ENCODE measurements at places on chromosomes 7 and 10.

GRCh38 chr10:109977382-109977806 lies 30.4 kb upstream of the ADD3 start:
- DNase-seq = no peak

- DNase-seq = no peak
Measured at GRCh38 chr7:100093054-100093453, 4.3 kb downstream of the COPS6 start.

DNA sequence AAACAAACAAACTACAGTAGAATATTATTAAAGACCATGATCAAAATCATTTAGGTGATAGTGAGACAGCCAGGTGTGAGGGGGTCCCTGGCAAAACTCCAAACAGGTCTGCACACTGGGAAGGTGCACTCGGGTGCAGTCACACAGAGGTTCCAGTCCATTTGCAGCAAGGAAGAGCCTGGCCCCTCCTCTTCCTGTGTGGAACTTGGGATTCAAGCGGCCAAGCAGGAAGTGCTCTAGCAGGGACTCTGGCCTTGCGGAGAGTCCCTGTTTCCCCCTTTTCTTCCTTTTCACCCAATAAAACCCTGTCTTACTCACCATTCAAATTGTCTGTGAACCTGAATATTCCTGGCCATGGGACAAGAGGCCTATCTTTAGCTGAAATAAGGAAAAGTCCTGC lies 181.8 kb downstream of the LRRTM3 start:
- no peak for DNase-seq

GRCh38 chr10:25451401-25451800 lies 276.6 kb downstream of the GPR158 start:
- DNase-seq = no peak

- DNase-seq = no peak
Measured at GRCh38 chr7:90311175-90311574, 9.9 kb downstream of the FAM237B start.

GRCh38 chr7:108584211-108584610 lies 14.5 kb downstream of the DNAJB9 start:
- DNase-seq = no peak

- DNase-seq = peak; percentile 91
Measured at GRCh38 chr7:135170274-135170997, at the start of gene CYREN. CYREN (minus strand) TSS chr7:135170707; CDS start chr7:135168922, 1,785 bp downstream.

DNA sequence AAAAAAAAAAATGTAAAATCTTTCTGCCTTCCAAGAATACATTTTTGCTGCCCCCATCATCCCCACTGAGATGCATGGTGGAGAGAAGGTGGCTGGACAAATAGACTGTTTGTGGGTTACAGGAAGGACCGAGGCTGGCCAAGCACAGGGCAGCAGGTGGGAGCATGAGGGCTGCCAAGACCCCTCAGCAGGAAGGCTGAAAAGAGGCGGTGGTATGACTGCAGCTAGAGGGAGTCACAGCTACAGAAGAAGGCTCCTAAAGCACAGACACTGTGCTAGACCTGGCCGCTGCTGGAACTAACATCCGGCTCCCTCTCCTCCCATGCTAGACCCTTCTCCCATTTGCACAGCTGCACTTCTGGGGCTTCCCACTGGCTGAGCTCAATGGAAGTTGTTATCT lies 289.6 kb downstream of the TCERG1L start:
- no peak for DNase-seq

- DNase-seq = no peak
Measured at GRCh38 chr10:99779335-99779734, 3.1 kb upstream of the ABCC2 start.

GRCh38 chr10:87829986-87830729 lies 12.1 kb upstream of the ATAD1 start:
- DNase-seq = no peak

- DNase-seq = no peak
Measured at GRCh38 chr7:30206491-30206890, 71.7 kb downstream of the MTURN start.

GRCh38 chr10:116698364-116698763 lies 44.0 kb downstream of the HSPA12A start:
- DNase-seq = no peak

DNA sequence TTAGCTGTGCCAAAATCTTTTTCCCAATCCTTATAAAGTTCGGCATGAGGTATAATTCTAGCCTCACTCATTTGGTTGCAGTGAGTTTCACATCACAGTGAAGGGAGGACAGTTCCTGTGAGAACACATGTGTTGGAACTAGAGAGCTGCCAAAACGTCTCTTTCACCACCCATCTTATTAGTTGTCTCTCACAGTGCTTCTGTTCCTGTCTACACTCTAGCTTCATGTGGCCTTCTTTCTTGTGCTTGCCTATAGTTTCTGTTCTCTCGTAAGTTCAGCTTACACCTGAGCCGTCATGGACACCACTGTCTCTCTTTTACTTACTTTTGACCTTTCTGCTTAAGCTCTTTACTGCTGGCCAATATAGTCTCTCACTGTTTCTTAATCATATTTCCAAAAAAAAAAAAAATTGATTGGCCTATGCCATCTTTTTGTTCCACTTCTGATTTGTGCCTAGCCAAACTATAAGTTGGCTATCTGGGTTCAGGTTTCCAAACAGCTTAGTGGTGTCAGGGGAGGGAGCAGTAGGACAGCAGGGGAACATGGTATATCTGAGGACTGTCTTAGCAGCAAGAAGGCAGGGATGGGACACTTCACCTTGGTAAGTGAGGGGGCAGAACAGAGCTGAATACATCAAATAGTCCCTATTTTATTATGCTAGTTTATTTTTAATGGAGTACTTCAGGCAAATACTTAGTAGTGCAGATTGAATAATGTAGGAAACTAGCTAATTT lies 38.0 kb downstream of the ZNRF2 start:
- DNase-seq = peak; percentile 27

- DNase-seq = no peak
Measured at GRCh38 chr10:92130622-92131274, 160.1 kb downstream of the CPEB3 start.

DNA sequence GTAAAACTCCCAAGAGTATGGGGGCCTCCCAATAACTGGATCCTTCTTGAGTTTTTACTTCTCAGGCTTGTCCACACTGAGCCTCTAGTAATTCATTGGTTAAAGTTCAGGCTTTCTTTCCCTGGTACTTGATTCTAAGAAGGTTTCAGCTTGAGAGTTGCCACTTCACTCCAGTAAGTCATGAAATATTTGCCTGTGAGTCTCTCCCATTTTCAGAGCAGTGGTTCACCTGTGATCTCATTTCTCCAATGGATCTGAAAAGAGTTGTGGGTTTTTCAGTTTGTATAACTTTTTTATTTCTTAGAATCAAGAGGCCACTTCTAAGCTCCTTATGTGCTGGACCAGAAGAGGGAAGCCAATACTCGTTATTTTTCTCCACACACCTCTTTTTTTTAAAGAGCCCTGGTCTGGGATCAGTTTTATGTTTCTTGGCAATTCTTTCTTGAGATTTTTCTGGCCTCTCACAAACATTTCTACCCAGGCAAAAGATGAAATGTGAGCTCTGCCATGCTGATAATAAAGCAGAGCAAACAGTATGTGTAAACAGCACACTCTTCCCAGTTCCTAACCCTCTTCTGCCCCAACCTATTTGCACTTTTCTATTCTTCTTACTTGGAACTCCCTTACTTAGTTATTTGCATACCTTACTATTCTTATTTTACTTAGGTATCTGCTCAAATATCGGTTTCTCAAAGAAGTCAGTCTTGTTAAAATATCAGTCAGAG lies 983.4 kb downstream of the CCSER2 start:
- DNase-seq = no peak

DNA sequence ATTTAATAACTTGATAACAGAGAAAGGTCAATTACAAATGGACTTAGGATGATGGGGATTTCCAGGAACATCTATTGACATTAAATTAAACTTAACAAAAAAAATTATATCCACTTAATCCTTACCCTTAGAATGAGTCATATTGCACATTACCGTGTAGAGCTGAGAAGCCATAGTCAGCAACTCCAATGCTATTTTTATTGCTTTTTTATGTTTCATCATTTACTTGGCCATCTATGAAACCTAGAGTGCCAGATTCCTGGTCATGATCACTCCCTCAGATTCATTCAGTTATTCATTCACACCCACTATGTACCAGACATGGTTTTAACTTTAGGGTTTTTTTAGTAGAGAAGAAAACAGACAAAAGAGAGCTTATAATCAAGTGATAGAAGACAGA lies 1180.4 kb downstream of the CNTNAP2 start:
- no peak for DNase-seq

DNA sequence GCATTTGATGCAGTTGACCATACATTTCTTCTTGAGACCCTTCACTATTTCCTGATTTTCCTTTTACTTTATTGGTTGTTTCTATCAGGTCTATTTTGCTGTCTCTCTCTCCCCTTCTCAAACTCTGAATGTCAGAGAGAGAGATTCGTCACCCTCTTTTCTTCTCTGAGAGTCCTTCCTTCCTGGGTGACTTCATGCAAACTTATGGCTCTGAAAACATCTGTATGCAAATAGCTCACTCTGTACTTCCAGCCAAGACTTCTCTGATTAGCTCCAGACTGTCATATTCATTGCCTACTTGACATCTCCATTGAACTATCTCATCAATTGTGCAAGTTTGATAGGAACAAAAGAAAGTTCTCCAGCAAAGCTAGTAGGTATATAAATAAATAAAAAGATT lies 191.7 kb upstream of the KLF6 start:
- DNase-seq = peak; percentile 7

DNA sequence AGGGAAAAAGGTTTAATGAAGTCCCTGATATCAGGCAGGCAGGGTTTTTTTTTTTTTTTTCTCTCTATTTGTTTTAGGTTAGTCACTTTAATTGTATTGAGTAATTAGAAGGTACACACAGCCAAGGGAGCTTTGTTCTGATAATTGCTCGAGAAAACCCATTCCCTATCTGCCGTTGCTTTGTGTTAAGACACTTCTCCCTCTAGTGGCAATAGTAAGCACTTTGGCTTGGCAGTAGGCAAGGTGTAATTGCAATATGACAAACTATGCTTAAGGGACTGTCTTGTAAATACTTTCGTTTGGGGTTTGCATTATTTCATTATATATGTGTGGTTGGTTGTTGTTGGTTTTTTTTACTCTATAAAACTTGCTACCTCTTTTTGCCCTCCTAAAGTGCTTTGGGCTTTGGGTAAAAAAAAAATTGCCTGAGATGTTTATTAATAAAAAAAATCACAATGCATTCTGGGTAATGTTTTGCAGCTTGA lies 113.4 kb downstream of the BTRC start:
- DNase-seq = peak; percentile 25

DNA sequence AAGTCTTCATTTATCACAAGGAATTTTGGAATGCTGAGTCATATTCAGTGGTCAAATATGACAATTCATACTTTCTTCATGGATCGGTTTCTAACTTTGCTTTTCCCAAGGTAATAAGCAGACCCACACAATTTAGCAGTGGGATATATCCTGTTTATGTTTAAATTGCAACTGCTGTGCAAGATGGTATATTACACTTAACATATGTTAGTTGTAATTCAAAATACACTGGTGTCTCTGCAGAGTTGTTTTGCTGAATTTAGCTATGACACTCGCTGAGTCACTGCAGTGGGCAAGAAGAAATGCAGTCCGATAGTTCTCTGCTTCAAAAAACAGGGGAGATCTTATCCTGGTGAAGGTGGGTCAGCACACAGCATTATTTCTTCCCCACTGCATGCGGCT lies 194.8 kb upstream of the PTN start:
- no peak for DNase-seq

DNA sequence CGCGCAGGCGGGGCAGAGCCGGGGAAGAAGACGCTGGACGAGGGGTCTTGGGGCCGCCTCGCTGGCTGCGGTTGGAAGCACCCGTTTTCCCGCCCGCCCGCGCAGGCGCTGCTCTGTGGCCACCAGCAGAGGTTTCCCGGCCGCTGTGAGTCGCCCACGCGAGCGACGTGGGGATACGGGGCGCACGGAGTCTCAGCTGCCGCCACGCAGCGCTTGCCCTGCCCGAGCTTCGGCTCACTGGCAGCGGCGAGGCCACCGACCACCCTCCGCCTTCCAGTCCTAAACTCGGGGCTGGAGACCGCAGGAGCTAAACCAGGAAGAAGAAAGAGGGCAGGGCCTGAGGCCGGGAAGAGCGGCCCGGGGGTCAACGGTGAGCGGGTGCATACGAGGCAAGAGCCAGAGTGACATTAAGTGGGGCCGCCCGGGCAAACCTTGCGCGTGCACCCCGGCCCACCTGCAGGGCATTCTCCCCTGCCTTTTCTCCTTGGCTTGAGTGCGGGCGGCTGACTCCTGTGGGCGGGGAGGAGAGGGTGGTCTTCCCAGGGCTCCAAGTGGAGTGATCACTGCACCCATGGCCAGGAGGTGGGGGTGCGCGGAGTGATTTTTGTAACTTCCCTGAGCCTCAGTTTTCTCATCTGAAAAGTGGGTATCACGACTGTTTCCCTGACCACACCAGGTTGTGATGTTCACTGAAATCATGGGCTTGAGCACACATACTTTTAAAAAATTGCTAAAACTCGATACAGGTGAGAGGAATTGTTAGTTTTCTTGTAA lies 7.1 kb upstream of the EMX2 start:
- no peak for DNase-seq

GRCh38 chr7:51315393-51316261 lies 982 bp downstream of the COBL start:
- no peak for DNase-seq

- DNase-seq = no peak
Measured at GRCh38 chr10:91214911-91215310, 5.6 kb upstream of the PCGF5 start.

GRCh38 chr10:86366902-86367151 lies 232 bp upstream of the GRID1 start:
- DNase-seq = no peak

DNA sequence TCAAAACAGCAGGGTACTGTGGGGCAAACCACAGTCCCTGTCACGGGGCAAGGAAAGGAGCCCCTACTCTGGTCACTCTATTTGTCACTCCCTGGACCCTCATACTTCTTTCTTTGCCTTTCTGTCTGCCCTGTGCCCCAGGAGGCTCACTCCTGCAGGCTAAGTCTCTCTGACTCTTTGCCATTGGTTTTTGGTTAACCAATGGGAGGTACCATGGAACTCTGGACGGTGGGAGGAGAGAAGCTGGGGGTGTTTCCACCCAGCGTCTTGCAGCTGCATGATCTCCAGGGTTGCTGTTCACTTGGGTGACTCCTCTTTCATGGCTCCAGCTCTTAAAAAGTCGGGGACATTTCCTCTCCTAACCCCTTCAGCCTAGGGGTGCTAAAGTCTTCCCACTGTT lies 15.4 kb upstream of the EIF5AL1 start:
- DNase-seq = no peak

GRCh38 chr10:110739811-110740271 lies 95.7 kb downstream of the RBM20 start:
- peak; percentile 40 for DNase-seq

DNA sequence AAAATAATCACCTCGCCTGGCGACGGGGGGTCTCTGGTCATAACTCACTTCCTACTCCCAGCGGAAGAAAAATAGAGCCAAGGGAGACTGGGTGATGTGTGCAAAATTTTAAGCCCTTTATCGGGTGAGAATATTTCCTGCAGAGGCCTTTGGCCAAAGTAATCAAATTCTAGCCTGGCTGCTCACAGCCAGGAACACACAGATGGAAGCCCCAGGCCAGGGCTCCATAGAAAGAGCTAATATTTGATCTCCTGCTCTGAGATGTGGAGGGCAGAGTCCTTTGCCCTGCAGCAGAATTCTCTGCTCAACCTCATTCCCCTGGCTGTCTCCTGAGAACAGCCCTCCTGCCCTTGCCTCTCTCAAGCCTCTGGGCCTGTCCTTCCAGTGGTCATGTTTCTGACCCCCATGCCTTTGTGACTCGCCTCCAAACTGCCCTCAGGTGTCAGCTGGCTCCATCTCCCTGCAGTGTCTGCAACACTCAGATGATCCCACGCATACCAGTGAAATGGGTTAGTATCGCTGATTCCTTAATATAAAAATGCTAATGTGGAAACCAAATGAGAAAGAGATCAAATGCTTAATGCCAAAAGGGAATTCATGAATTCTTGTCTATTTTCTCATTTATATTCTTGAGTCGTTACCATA lies 34.5 kb downstream of the FRMD4A start:
- DNase-seq = no peak

Data from CD4-positive, alpha-beta T cell treated with Interleukin-6 for 4 hours (primary cell).